ENCODE measurements at places on chromosomes 3 and 15. TPM values are rescaled to one million over a fixed set of nuclear protein-coding genes. Genes with fewer than 3 reads are reported as not detected.
A peak's percentile ranks its signal among the peaks of the same experiment; 100 is the strongest.

DNA sequence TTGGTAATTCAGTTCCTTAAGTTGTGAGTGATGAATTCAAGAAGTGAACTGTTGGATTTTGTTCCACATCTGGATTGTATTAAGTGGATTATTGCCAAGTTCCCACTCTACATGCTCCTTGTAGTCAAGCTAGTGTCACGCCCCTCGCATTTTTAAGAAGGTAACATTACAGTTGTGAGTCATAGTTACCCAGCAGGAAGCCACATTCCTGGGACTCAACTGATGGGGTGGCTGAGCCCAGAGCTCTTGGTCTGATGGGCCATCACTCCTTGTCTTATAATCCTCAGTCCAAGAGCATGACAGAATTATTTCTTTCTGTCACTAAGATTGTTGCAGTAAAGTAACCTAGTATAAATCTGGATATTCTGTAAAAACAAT lies 102.7 kb downstream of the PTPRG start:
- no peak overlapping the region for H3K27ac ChIP-seq
- H3K36me3 ChIP-seq = no peaks in the 10 kb centered on the region
- no peaks in the 10 kb centered on the region for H3K4me1 ChIP-seq
- peak; percentile 58 for ATAC-seq
- H3K4me3 ChIP-seq = no peak overlapping the region
- H3K27me3 ChIP-seq = no peaks in the 10 kb centered on the region

GRCh38 chr3:192929755-192930547 lies 12.3 kb upstream of the MB21D2 start:
- no peak overlapping the region for H3K4me3 ChIP-seq
- no peaks in the 10 kb centered on the region for H3K27me3 ChIP-seq

- no peaks in the 10 kb centered on the region for H3K27me3 ChIP-seq
- no peak for ATAC-seq
- no peaks in the 10 kb centered on the region for H3K36me3 ChIP-seq
- H3K27ac ChIP-seq = no peak overlapping the region
- H3K4me1 ChIP-seq = peaks cover 7% of the 10 kb centered on the region
- no peak overlapping the region for H3K4me3 ChIP-seq
Measured at GRCh38 chr15:40775007-40775406, 5.2 kb downstream of the C15orf62 start.

- H3K27me3 ChIP-seq = no peaks in the 10 kb centered on the region
- no peak for ATAC-seq
- no peaks in the 10 kb centered on the region for H3K4me1 ChIP-seq
- no peaks in the 10 kb centered on the region for H3K36me3 ChIP-seq
Measured at GRCh38 chr15:90471769-90472168, 58.0 kb upstream of the CRTC3 start.

DNA sequence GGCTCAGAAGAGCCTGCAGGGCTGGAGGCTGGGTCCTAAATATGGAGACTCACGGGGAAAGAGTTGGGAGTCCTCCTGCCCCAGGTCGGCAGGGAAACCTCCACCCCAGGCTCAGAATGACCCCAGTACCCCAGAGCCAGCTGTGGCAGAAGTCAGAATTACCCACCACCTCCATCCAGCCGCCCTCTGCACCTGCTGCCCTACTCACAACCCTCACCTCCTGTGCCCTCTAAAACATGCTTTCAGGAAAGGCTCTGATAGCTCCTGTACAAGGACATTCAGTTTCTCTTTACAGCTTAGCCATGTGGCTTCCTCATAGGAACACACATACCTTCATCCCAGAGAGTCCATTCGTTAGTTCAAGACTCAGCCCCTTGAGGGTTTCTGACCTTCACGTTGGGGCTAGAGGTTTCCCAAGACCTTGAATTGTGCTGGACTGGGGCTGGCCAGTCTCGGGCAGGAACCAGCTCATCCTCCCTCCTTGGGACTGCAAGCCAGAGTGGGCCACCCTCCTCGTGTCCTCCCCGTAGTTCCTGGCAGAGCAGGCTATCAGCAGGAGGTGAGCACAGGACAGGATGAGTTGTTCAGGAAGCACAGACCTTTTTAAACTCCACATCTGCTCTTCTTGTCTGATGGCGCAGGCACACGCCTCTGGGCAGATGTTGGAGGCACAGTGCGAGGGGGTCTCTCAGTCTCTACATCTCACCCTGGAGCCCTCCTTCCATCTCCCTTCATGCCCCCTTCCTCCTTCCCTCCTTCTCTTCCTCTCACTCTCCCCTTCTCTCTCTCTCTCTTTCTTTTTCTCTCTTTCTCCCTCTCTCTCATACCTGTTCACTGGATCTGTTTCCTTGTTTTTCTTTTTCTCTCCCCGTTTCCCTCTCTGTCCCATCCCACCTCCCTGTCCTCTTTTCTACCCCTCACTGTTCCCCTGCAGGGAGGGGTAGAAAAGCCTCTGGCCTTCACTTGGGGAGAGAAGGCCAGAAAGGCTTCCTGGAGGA lies 55.9 kb upstream of the NR2C2 start:
- no peaks in the 10 kb centered on the region for H3K27me3 ChIP-seq
- H3K36me3 ChIP-seq = no peaks in the 10 kb centered on the region
- peaks cover 3% of the 10 kb centered on the region for H3K4me1 ChIP-seq
- peak; percentile 27 for ATAC-seq
- no peak overlapping the region for H3K4me3 ChIP-seq

GRCh38 chr3:194014756-194015155 lies 121.2 kb upstream of the HES1 start:
- H3K4me3 ChIP-seq = no peak overlapping the region
- H3K36me3 ChIP-seq = no peaks in the 10 kb centered on the region
- no peaks in the 10 kb centered on the region for H3K27me3 ChIP-seq
- ATAC-seq = no peak
- H3K27ac ChIP-seq = no peak overlapping the region
- peaks cover 11% of the 10 kb centered on the region for H3K4me1 ChIP-seq

DNA sequence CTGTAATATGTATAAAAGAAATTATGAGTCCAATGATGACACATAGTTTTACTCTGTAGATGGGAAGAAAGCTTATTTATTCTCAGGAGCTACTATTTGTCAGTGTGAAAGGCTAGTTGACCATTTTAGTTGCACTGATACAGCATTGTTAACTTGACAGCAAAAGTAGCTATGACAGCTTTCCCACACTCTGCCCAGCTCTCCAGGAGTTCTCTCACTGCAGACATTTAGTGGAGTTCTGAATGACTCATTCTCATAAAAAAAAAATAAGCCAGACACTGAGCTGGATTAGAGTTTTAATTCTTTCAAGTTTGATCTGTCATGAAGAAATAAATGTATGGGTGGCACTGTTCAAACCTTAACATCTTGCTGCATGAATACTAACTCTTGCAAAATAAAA lies 77.2 kb upstream of the CFAP20DC start:
- no peaks in the 10 kb centered on the region for H3K27me3 ChIP-seq
- H3K27ac ChIP-seq = no peak overlapping the region
- H3K36me3 ChIP-seq = no peaks in the 10 kb centered on the region

GRCh38 chr3:30649572-30650318 lies 43.3 kb downstream of the TGFBR2 start:
- H3K27ac ChIP-seq = peak overlapping the region; percentile 50
- H3K4me3 ChIP-seq = no peak overlapping the region
- H3K36me3 ChIP-seq = peaks cover 12% of the 10 kb centered on the region
- peaks cover 40% of the 10 kb centered on the region for H3K4me1 ChIP-seq
- H3K27me3 ChIP-seq = no peaks in the 10 kb centered on the region

GRCh38 chr3:191356631-191357439 lies 26.5 kb upstream of the UTS2B start:
- peak overlapping the region; percentile 67 for H3K27ac ChIP-seq
- peak; percentile 57 for ATAC-seq
- H3K4me1 ChIP-seq = peaks cover 16% of the 10 kb centered on the region

DNA sequence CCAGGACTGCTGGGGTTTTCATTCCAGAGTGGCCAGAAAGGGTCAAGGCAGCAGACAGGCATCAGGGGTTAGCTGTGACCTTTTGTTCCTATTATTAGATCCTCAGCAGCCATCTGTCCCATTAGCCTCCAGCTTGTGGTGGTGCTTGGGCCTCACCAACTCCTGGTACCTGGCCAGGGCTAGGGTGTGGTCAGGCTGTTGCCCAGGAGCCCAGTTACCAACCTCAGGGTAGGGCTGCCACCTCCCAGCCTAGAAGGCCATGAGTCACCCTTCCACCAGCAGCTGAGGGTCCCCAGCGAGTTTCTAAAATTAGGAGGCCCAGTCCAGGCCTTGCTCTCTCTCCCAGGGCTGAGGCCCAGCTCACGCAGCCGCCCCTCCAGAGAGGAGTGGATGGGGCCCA lies 12.2 kb downstream of the TMEM43 start:
- H3K4me3 ChIP-seq = no peak overlapping the region
- no peaks in the 10 kb centered on the region for H3K27me3 ChIP-seq
- H3K27ac ChIP-seq = peak overlapping the region; percentile 57
- H3K4me1 ChIP-seq = peaks cover 6% of the 10 kb centered on the region
- no peak for ATAC-seq

- peak overlapping the region; percentile 81 for H3K27ac ChIP-seq
- H3K4me3 ChIP-seq = peak overlapping the region; percentile 66
- no peak for ATAC-seq
Measured at GRCh38 chr15:83654379-83655236, 685 bp downstream of the ADAMTSL3 start.

DNA sequence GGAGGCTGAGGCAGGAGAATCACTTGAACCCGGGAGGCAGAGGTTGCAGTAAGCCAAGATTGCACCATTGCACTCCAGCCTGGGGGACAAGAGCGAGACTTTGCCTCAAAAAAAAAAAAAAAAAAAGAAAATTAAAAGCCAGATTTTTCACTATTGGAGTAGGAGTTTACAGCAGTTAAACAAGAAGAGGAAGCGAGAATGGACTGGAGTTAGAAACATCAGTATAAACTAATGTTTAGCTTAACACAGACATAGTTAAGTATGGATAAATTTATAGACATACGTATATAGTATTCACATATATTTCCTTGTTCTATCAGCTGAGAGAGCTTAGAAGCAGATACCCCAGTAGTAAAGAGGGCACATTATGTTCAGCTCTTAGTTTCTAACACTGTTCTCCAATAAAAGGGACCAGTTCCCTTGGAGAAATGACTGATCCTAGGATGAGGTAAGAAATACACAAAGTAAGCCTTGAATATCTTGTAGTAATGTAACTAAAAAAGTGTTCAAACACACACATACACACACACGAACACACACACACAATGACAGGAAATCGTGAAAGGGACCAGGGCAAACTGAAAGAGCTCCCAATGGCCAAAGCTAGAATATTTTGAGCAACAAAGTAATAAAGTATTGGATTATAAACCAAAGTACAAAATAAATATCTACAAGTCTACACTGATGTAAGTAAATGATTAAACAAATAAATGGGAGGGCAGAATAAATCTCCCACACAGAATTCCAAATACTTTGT lies 25.1 kb downstream of the PIK3CB start:
- H3K27ac ChIP-seq = no peak overlapping the region
- no peaks in the 10 kb centered on the region for H3K27me3 ChIP-seq
- no peaks in the 10 kb centered on the region for H3K4me1 ChIP-seq

Gene TTC21A
- 8.5 TPM for total RNA-seq
